Upper lobe of right lung (tissue), 1 donor: ENCODE measurements at places on chromosomes 1 and 21. TPM values are rescaled to one million over a fixed set of nuclear protein-coding genes. Genes with fewer than 3 reads are reported as not detected.
A peak's percentile ranks its signal among the peaks of the same experiment; 100 is the strongest.

DNA sequence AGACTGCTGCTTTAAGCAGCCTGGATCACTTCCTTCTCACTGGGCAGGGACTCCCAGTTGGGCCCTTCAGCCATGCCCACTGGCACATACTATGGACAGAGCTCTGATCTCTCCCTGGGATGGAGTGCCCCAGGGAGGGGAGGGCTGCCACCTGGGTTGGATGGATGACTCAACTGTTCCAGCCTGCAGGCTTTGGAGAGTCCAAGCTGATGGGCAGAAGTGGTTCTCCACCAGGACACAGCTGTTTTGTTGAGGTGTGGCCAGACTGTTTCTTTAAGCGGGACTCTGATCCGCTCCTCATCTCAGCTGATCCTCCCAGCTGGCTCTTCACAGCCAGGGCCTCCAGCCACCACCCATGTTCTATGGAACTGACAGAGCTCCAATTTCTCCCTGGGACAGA lies 166.9 kb downstream of the MAGI3 start:
- DNase-seq: no peak

- peak; percentile 45 for DNase-seq
These were observed 4.1 kb downstream of the ADORA1 start for GRCh38 chr1:203131548-203132200.

DNA sequence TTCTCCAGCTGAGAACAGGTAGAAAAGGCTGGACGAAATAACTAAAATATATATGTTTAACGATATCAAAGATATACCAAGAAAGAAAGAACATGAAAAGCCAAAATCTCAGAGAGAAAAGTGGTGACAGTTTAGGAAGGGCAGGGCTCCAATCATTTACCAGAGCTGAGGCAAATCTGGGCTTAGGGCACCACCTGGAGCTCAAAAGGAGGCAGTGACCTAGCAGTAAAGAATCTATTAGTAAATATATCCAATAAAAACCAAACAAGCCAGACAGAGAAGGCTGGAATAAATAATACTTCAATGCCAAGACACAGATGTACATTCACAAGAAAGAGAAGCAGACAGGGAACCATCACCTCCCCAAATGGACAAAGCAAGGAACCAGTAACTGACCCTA lies 43.5 kb downstream of the CHIA start:
- DNase-seq: no peak

DNA sequence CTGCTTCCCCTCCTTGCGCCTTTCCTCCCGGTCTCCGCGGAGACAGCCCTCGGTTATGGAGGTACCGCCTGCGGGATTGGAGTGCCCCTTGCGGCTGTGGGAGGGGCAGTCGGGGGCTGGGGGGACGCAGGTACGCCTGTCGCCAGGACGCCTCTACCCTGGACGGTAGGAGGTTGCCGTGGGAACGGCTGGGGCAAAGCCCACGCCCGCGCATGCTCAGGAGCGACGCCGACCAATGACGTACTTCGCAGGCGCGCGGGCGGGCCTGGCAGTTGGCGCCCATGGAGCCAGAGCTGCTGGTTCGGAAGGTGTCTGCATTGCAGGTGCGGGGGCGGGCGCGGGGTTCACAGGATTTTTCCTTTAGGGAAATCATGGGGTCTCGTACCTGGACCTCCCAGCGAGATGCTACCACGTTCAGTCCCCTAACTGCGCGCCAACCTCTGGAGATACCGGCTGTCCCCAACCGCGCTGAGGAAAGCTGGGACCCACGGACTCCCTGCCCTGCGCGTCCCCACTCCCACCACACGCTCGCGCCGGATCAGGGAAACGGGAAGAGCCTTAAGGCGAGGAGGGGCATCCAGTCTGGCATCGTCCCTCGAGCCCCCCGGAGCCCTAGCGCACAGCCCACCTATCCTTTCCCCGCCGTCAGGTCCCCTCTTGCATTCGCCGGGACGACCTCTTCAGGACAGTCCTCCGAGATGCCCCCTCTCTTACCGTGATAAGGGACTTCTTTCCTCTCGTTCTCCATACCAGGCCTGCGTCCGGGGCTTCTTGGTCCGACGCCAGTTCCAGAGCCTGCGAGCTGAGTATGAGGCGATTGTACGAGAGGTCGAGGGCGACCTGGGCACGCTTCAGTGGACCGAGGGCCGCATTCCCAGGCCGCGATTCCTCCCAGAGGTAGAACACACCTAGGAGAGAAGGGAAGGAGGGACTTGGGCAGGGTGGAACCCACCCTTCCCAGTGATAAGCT lies at the start of gene IQCC:
Gene IQCC (plus strand): TSS at position 271 of the 970 bp plus-strand sequence. CDS start 11 bp downstream, at position 282.
- DNase-seq: peak; percentile 95

DNA sequence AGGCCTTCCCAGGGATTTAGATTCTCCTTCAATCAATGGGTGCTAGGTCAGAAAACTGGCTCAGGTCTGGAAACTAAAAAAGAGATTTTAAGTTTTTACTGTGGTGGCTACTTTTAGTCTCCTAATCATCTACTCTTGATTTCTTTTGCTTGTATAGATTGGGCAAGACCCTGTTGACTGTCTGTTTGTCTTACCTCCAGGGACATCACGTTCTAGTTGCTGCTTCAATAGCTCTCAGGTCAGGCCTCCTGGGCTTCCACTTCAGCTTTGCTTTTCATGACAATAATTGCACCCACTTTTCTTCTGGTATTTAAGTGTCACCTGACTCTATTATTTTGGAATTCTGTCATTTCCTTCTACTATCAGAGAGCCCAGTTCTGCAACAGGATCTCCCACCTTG lies 28.5 kb upstream of the CREG1 start:
- DNase-seq: no peak

GRCh38 chr1:77471691-77472090 lies 189.9 kb downstream of the AK5 start:
- no peak for DNase-seq

DNA sequence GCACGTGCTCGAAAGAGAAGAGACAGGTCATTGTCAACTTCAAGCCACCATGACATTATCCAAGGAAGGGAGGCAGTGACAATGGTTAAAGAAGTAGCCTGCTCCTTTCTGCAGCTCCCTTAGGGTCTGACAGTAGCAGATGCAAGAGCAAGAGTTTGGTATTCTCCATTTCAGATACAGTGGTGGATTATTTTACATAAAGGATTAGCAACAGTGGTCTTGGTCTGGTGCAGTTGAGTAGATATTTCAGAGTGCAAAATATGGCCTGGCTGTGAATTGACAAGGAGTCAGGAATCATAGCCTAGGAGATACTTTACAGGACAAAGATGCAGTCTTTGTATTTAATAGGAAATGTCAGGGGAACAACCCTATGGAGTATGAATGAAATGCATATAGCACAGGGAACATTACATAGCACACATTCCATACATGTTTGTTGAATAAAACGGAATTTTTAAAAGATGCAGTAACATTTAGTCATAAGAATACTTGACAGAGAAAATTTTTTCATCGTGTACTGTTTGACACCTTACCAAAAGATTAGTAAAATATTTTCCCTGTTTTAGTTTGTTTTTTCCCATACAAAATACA lies 41.8 kb downstream of the CHRM3 start:
- no peak for DNase-seq

DNA sequence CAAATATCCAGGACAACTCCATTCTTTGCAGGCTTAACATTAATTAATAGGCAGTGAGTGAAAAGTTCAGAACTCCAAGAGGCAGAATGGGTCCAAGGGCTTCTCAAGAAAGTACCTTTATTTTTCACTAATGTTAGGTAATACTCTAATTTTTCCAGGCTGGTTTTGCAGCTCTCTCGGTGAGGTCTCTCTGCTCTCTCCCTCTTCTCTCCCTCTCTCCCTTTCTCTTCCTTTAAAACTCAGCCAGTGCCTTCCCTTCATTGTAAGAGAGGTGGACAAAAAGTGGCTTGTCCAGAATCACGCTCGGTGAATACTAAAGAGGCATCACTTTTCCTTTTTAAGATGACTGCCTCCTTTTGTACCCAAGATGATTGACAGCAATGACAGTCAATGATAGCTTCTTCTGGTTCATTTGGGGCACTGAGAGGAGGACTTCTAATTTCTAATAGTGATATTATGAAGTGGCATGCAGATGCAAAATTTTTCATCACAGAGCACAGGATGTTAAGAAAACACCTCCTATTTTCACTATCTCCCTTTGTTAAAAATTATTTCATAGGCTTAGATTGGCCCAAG lies 1.3 kb upstream of the CHI3L1 start:
- DNase-seq: no peak

- no peak for DNase-seq
These were observed 2.2 kb downstream of the COPA start for GRCh38 chr1:160340866-160341265.

GRCh38 chr1:232014941-232015340 lies 388.4 kb downstream of the DISC1 start:
- DNase-seq: no peak

- peak; percentile 57 for DNase-seq
These were observed 15.8 kb upstream of the RNF223 start for GRCh38 chr1:1089731-1090423.

GRCh38 chr1:50348449-50349241 lies 74.6 kb downstream of the DMRTA2 start:
- no peak for DNase-seq

DNA sequence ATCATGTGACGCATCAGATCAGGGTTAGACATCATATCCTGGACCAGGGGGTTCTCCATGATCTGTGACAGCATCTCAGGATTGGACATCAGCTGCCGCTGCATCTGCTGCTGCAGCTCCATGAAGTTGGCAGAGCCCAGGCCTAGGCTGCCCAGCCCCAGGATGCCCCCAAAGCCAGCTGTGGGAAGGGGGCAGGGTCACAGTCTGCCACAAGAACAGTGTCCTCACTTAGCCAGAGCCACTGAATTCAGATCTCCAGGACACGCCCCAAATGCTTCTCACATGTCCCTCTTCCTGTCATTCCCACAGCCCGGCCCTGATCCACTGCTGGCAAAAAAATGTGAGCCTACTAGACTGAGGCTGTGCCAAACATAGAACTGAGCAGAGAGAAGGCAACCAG lies 3.2 kb downstream of the UBQLN4 start:
- no peak for DNase-seq

- DNase-seq: no peak
These were observed 181.9 kb upstream of the ESRRG start for GRCh38 chr1:216905137-216905536.

GRCh38 chr21:44370786-44371410 lies 17.5 kb downstream of the TRPM2 start:
- DNase-seq: peak; percentile 54

DNA sequence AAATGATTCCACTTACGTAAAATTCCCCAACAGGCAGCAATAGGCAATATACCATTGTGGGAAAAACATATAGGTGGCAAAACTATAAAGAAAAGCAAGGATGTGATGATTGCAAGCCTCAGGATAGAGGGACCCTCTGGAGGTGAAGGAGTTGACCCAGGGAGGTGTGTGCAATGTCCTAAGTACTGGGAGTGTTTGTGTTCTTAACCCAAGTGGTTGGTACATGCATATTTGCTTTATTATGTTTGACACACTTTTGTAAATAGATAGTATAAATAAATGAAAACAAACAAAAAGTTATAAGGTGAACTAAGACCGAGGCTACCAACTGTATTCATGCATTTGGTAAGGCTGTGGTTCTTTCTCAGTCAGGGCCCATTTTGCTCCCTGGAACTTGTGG lies 7.5 kb downstream of the MX1 start:
- no peak for DNase-seq

DNA sequence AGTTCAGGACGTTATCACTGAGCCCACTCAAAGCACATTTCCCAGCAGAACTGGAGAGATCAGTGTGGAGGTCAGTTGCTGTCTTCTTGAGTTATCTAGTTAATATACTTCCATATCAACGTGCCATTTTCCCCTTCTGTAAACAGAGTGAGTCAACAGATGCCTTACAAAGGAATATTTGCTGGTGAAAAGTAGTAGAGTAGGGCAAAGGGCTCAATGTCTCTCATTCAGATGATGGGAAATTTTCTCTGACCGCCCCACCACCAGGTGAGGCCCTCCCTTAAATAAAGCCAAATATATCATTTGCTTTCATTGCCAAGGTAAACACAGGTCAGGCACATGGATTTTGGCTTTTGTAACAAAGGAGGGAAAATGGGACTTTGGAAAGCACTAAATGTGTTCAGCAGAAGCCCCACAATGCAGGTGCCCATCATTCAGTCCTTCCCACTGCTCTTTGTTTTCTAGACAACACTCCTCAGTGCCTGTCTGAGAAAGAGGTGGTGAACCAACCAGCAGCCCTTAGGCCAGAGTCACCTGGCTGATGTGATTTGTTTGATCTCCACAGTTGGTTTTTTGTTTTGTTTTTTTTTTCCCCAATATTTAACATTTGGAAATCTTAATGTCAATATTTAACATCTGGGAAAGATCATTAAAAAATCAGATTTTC lies 40.5 kb upstream of the SAMD13 start:
- DNase-seq: no peak

DNA sequence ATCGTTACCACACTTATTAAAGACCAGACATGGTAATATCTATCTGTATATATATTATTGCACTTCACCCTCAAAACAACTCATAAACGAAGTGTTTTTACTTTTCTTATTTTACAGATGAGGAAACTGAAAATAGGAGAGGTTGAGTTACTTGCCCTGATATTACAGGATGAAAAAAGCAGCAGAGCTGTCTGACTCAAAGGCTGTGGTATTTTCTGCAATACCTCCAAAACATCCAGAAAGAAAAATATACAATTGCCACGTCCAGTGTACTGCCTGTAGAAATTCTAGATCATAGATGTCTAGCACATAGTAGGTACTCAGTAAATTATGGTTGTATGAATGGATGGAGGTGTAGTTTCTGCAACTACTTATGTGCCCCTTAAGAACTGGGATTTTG lies 5.2 kb upstream of the TARBP1 start:
- no peak for DNase-seq

DNA sequence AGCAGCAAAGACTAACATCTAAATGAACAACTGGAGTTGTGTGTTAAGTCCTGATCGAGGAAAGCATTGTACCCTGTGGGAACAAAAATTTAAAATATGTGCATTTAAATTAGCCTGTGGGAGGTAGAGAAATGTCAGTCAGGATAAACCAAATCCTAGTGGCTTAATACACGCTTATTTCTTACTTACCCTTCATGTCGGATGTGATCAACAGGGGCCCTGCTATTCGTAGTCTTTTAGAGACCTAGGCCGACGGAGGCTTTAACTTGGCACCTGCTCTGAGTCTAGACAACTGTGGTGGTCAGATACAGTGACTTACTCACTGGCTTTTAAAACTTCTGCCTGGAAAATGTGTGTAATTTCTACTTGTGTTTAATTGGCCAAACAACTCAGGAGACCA lies 10.2 kb downstream of the GSTM3 start:
- DNase-seq: no peak

- DNase-seq: peak; percentile 91
These were observed 13.2 kb downstream of the AGRN start for GRCh38 chr1:1033009-1033587.

Gene ADGRL4
- total RNA-seq: 31.9 TPM

Gene PRDM16
- total RNA-seq: 21.0 TPM

Gene ARTN
- total RNA-seq: 0.43 TPM

Gene CDK11B
- total RNA-seq: 24.8 TPM

Gene SMG5
- 64.8 TPM for total RNA-seq

Gene RCSD1
- 14.8 TPM for total RNA-seq

Gene DIRAS3
- 1.4 TPM for total RNA-seq
